ENCODE measurements at places on chromosomes 12 and 14.

GRCh38 chr14:101966742-101967141 is 2.4 kb downstream of the DYNC1H1 start:
- DNase-seq: no peak

- DNase-seq: no peak
Measured at GRCh38 chr14:102221026-102221425, 81.3 kb downstream of the WDR20 start.

DNA sequence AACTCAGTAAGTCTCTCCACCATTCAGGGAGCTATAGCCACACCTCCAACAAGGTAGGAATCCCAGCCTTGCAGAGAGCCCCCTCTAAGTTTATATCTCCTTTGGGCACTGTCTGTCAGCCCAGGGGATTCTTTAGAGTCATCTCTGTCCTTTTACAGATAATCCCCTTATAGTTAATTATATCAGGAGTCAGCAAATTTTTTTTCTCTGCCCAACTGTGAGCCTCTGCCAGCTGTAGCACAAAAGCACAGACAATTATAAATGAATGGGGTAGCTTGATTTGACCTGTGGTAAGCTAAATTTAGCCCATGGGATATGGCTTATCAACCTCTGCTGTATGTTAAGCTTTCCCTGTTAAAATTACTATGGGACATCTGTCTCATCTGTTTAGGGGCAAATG is 8.3 kb downstream of the CEP128 start:
- no peak for DNase-seq

- no peak for DNase-seq
Measured at GRCh38 chr14:75566321-75566720, 12.1 kb upstream of the FLVCR2 start.

DNA sequence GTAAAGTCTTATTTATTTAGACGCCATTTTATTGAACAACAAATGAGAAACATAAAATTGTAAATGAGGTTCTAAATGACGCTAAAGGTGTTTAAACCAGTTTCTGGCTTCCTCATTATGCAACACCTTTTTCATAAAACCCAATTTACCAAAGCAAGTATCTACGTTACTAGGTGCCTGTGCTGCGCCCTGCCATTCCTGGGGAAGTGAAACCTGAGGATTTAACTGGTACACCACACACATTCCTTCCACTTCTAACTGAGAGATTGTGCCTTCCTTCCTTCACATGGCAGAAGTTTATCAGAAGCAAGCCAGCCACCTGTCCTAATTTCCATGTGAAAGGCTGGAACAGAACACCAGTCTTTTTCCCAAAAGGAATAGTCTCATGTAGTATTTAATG is 40.3 kb upstream of the GCH1 start:
- DNase-seq: no peak

DNA sequence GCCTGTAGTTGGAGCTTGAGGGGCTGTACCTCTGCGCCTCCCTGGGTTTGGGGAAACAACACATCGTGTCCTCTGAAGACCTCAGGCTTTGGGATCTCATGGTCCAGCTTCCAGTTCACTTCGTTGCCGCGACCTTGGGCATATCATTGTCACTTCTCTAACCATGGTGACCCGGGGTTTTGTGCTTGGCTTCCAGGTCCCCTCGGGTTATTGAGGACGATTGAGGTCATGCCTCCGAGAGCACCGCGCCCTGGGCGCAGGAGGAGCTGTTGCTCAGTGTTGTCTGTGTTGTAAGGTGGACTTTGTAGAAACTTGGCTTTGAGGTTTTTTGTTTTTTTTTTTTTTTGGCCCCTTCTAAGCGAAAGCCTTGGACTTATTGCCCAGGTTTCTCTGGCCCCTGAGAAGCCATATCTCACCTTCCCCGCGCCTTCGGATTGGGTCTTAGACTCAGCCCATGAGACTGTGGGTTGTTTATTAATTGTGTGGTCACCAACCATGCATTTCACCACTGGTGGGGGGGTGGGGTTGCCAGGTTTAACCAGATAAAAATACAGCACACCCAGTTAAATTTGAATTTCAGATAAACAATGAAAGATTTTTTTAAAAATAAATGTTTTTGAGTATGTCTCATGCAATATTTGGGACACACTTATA is 2.6 kb downstream of the BCL7A start:
- no peak for DNase-seq

GRCh38 chr12:20367583-20368113 is 689 bp upstream of the PDE3A start:
- no peak for DNase-seq

DNA sequence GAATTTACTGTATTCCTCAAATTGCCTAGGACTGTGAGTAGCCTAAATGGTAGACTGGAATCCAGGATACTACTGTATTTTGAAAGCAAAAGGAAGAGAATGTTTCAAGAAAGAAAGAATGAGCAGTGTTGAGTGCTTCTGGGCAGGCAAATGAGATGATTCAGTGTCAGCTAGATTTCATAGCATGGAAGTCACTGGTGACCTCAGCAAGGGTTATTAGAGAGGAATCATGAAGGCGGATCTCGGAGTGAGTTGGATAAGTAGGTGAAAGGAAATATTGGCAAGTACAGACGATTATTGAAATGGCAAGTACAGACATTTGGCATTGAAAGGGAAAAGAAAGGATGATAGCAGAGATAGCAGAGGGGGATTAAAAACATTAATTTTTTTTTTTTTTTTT is 27.1 kb downstream of the VRK1 start:
- no peak for DNase-seq

- no peak for DNase-seq
Measured at GRCh38 chr14:34496679-34497513, 34.9 kb upstream of the SPTSSA start.

DNA sequence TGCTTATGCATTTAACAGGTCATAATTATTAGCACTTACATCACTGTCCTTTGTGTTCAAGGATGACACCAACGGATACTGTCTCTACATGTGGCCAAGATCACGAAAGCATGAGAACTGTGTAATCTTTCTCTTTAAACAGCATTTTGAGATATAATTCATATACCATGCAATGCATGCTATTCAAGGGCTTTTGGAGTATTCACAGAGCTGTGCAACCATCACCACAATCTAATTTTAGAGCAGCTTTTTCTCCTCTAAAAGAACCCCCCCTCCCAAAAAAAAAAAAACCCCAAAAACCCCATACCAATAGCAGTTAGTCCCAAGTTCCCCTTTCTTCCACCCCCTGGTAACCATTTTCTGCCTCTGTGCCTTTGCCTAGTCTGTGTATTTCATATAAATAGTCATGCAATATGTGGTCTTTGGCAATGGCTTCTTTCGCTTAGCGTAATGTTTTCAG is 60.6 kb downstream of the SPRING1 start:
- DNase-seq: no peak

GRCh38 chr14:92945959-92946846 is 23.3 kb downstream of the CHGA start:
- peak; percentile 54 for DNase-seq

DNA sequence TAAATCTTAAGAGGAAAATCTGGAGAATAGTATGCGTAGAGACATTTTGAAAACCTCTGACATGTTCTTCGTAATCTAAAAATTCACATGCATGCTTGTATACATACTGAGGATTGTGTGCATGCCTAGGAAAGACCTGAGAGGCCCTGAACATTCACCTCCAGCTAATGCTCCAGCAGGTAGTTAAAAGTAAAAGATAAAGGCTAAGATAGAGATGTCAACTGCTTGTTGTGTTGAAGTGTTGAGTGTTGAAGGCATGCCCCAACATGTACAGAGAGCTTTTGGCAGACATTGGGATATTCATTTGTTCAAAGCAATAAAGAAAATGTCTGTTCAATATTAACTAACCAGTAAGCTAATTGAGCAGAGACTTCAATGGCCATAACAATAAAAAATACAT is 118.6 kb upstream of the SYT1 start:
- DNase-seq: no peak

DNA sequence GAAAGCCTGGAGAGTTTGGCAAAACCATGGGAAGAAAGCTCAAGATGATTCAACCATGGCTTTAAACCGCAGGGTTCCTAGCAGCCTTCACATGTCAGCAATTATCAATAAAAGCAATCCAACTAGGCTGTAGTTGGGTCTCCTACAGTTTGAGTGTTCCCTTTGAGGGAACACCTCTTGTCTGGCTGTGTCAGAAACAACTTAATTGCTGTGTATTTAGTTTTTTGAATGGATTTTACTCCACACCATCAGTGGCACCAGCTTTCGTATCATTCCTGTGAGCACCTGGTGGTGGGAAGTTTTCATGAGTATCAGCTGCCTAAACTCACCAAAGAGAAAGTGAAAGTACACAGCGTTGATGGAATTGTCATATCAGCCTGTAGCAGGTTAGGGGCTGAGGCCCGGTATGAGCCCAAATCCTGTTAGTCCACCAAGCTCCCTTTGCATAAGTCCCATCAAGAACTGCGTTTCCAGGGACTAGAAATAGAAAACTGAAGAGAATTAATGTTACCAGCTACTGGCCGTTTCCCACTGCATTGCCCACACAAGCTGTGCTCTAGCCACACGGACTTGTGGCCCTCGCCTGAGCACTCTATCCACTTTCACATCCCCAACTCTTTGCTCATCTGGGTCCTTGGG is 10.9 kb upstream of the IL26 start:
- DNase-seq: no peak

GRCh38 chr12:110698171-110698902 is 9.4 kb upstream of the HVCN1 start:
- peak; percentile 69 for DNase-seq

DNA sequence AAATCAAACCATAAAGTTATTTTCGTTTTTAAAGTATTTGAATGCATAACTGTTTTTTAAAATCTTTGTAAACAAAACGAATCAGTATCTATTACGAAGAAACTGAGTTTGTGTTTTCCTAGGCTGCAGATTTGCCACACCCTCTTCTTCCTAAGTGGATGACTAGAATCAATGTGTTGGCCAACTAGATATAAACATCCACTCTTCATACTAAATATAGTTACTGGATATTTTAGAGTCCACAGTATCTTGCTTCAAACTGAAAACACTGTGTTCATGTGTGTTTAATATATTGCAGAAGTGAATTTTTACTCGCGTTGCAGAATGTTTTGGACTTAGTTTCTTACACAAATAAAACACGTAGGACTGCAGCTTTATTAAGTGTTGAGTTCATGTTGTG is 63.2 kb downstream of the KLHL28 start:
- no peak for DNase-seq

GRCh38 chr14:77108753-77109152 is 10.7 kb downstream of the CIPC start:
- DNase-seq: no peak

GRCh38 chr12:103401421-103401820 is 94.3 kb downstream of the C12orf42 start:
- DNase-seq: no peak

- DNase-seq: no peak
Measured at GRCh38 chr14:68094158-68094557, 274.6 kb downstream of the RAD51B start.

GRCh38 chr12:39395866-39396265 is 47.1 kb downstream of the KIF21A start:
- no peak for DNase-seq

GRCh38 chr14:91373591-91374254 is 43.9 kb downstream of the CCDC88C start:
- DNase-seq: peak; percentile 68

GRCh38 chr12:106145539-106146447 is 7.0 kb upstream of the NUAK1 start:
- no peak for DNase-seq

- no peak for DNase-seq
Measured at GRCh38 chr12:30457621-30458289, 237.9 kb downstream of the IPO8 start.

DNA sequence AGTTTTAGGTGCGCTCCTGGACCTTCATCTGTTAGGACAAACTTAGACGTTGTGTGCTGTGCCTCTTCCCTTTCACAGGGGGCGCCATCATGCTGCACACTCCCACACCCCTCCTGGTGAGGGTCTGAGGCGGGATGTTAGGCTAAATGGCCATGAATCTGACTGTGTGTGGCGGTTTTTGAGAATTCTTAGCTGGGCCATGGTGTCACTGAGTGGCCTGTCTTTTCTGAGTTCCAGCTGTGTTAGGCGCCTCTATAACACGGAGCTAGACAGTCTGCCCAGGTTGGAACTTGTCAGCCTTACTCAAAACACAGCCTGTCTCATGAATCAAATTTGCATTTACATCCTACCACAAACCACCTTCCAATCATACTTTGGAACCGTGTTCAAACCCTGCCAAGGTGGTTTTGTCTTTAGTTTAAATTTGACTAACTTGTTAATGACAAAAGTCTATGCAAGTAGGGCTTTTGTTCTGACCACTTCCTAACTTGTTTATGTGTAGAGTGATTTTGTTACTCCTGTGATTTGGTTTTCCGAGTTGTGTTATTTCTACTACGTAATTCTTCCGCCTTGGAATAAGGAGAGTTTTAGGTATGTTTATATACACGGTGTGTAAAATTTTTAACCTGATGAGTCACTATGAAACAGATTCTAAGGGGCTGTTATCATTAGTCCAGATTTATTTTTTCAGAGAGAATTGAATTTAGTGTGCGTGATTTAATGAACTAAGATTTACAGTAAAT is 19.6 kb downstream of the ACVR1B start:
- peak; percentile 35 for DNase-seq

DNA sequence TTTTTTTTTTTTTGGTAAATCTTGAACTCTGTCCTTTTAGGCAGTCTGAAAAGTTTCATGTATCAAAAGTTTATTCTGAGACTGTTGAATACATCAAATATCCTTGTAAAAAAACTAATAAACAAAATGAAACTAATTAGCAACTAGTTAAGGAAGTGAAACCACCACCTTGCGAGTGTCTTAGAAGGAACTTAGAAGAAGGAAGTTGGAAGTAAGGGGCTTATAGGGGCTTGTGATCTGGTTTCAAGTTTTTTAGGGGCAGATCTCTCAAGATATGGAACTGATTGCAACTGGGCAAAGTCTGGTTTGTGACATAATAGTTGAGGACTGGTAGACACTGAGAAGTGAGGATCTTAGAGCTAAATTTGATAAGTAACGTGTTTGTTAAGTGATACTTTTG is 748.8 kb downstream of the C12orf50 start:
- DNase-seq: no peak

DNA sequence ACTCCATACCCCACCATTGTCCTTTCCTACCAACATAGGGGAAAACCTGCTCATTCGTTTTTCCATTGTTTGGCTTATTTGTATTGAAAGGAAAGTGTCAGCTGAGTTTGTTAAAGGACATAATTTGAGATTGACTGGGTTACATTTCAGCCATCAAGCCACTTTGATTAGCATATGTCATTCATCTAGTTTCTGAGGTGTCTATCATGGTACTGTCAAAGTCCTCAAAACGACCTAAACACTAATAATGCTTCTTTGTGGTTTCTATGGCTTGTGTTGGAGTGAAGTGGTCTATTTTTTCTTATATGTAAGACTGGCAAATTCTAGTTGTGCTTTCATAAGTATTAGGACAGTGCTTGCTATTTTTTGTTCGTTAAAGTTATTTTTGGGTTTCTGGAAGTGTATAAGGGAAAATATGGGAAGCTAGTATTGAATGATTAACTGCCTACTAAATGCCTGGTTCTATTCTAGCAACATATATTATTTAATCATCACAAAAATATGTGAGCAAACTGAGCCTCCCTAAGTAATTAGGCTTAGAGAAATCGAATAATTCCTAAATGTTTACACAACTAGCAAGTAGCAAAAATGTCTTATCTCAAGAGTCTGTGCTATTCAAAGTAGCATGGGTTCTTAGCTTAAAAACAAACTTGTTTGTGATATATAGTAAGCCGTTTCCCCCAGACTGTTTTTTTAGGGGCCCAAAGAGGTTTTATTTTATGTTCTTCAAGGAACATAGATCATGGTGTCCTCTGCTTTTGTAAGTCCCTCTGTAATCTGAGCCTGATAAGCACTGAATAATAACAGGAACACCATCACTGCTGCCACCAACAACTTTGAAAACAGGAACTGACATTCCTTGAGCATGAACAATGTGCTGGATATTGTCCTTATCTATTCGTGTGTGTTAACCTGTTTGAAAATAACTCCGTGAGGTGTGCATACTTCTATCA is 67.1 kb downstream of the DERA start:
- no peak for DNase-seq
